ENCODE measurements at places on chromosomes 4 and X.

- DNase-seq: no peak
Observed at GRCh38 chr4:172404676-172405075, 591.5 kb downstream of the GALNTL6 start.

- peak; percentile 17 for DNase-seq
Observed at GRCh38 chr4:1939664-1940509, 68.7 kb downstream of the NSD2 start.

- DNase-seq: no peak
Observed at GRCh38 chr4:26135331-26135730, 185.5 kb upstream of the RBPJ start.

DNA sequence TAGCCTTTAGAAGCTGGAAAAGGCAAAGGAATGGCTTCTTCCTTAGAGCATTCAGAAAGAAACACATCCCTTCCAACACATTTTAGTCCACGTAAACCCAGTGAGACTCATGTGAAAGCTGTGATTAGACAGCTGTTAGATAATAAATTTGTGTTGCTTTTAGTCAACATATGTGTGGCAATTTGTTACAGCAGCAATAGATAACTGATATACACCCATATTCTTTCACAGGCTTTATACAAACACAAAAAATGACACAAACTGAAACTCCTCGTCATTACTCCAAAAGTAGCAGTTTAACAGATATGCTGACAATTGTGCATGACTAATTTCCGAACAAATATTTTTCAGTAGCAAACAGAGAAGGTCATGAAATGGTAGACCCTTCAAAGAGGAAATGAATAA lies 65.3 kb downstream of the ANTXR2 start:
- DNase-seq: no peak

DNA sequence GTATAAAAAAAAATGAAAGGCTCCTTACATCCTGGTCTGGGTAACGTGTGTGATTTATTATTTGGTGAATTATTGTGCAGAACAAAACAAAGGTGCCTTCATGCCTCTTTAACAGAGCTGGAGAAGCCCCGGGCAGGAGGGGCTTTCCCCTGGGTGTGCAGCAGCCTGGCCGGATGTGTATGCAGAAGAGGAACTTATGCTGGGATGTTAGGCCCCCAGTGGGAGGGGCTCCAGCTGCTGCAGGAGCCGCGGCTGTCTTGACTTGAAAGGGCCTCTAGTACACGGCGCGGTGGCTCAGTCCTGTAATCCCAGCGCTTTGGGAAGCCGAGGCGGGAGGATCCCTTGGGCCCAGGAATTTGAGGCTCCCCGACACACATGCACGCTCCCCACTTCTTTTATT lies 16.0 kb downstream of the CCNQ start:
- peak; percentile 55 for DNase-seq

GRCh38 chr4:152206185-152206584 lies 329.7 kb downstream of the FBXW7 start:
- DNase-seq: no peak

- DNase-seq: no peak
Observed at GRCh38 chr4:18630218-18631110, 608.9 kb upstream of the LCORL start.

DNA sequence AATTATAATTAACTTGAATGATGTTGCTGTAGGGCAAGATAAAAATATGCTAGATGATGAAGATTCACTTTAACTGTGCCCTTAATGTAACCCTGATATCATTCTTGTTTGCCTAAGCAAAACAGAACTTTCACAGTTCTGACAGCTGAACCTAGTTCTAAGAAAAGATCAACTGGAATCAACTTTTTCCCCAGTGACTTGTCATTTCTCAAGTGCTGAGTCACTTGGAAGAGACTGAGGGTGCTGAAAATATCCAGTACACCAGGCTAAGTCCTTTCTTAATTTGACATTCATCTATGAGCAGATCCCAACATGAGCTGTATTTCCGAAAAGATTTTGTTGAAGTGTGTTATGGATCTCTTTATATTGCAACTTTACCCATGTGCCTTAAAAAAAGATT lies 140.4 kb downstream of the MID1IP1 start:
- no peak for DNase-seq

DNA sequence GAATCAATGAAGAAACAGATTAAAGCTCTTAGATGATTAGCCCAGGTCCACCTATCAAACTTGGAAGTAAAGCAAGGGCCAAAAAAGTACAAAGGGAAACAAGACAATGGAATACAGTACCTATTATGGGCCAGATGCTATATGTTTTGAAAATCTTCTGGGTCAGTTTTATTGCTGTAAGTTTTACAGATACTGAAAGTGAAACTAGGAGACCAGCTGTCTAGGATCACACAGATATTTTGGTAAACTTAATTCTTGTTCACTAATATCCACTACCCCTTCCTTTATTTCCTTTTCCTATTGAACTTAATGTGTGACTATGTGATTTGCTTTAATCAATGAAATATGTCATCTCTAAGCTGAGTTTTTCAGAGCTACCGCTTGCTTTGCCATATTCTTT lies 505.4 kb upstream of the PITX2 start:
- no peak for DNase-seq

- no peak for DNase-seq
Observed at GRCh38 chrX:103904301-103904700, 58.1 kb upstream of the TMSB15B start.

DNA sequence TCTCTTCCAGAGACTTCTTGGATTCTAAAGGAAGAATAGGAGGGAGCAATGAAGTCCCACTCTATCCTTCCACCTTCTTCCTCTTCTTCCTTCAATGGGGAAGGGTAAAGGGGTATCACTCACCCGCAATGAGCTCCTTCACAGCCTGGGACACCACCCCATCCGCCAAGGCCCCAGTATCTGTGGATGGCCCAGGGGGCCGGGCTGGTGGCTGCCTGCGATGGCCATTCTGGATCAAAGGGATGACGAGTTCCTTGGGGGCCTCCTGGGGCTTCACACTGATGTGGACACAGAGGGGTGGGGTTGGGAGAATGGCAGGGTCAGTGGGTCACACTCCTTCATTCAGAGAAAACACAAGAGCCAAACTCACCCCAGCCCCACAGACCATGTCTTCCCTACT lies 1.0 kb downstream of the GPKOW start:
- DNase-seq: no peak

GRCh38 chrX:37912304-37912703 lies 64.9 kb upstream of the DYNLT3 start:
- peak; percentile 35 for DNase-seq

DNA sequence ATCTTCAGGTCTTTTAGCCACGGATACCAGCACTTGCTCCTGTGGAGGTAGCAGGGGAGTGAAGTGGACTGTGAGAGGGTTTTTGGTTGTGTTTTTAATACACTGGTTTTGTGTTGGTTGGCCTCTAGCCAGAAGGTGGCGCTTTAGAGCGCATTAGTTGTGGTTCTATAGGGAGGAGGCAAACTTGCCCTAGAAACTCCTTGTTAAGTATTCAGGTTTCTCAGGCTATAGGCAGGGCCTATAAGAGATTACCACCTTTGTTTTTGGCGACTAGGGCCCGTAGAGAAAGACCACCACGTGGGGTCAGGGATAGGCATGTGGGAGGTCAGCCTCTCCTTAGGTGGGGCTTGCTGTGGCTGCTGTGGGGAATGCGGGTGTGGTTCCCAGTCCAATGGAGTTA lies 221.6 kb upstream of the SPANXN4 start:
- peak; percentile 0 for DNase-seq

GRCh38 chrX:31165241-31166035 lies 93.6 kb upstream of the FTHL17 start:
- no peak for DNase-seq

DNA sequence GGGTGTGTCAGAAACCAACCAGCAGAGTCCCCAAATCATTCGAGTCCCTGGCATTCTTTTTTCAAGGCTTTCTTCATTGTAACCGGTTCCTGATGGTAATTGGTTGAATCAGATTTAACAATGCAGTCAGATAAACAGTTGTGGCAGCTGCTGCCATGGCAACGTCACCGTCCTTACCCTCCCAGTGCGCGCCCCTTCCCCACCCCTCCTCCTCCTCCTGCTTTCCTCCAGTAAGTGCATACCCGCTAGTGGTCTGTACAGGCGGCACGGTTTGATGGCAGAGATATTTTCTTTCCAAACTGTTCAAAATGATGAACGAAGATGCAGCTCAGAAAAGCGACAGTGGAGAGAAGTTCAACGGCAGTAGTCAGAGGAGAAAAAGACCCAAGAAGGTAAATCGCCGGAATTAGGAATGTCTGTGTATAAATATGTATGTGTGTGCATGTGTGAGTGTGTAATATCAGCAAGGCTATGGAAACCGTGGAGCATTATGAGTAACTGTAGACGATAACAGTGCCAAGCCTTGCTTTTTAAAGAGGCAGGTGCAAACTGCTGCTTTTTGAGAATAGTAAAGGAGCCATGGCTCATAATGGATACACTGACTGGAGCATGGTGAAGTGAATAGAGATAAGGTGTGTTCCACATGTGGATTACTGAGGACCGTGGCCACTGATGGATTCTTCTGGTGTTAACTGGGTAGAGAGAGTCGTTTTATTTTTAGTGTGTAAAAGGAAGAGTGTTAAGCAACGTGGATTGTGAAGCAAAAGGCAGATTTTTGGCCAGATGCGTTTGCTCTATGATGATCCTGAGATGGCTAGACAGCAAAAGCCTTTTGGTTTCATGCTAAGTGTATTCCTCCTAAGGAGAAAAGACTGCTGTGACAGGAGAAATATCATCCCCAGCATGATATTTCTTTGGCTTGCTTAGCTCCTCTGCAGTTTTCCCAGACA lies at the start of gene ANK2:
Gene ANK2 (plus strand): TSS at position 233 of the 950 bp plus-strand sequence. CDS start 76 bp downstream, at position 309.
- no peak for DNase-seq

- peak; percentile 50 for DNase-seq
Observed at GRCh38 chr4:4859325-4859798, at the start of gene MSX1. Gene MSX1, plus strand, starts transcription at chr4:4859665. Its CDS starts 235 bp downstream, at chr4:4859900.

- DNase-seq: no peak
Observed at GRCh38 chrX:109373468-109373867, 108.4 kb downstream of the GUCY2F start.

- DNase-seq: no peak
Observed at GRCh38 chr4:16011173-16011572, 48.2 kb upstream of the FGFBP2 start.
